ENCODE measurements at places on chromosomes 3 and 15.

DNA sequence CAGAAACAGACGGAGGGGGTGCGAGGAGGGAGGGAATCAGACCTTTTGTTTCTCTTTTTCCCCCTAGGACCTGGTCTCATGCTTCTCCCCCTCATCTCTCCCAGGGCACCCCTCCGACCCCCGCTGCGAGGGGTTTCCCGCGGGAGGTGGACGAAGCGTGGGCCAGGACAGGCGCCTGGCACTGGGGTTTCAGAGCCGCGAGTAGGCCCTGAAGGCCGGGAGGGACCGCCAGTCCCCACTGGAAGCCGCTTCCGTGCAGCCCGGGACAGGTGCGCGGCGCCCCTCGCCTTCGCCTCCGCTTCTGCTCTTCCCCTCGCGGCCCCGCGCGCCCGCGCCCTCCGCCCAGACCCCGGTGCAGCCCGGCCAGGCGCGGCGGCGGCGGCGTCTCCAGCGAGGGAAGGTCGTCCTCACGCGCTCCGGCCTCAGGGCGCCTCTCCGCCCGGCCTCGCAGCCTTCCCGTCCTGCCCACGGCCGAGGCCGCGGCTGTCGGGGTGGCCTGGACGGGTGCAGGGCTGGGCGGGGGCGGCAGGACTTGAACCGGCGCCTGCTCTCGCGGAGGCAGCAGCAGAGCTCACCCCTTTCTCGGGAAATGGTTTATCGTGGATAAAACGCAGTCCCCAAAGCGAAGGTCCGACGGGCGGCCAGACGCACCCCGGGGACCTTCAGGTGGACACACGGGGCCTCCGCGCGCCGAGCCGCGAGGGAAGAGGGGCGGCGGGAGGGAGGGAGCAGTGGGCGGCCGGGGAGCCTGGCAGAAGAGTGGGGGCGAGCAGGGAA is 31.5 kb upstream of the ADAMTS17 start:
- no peak for DNase-seq

DNA sequence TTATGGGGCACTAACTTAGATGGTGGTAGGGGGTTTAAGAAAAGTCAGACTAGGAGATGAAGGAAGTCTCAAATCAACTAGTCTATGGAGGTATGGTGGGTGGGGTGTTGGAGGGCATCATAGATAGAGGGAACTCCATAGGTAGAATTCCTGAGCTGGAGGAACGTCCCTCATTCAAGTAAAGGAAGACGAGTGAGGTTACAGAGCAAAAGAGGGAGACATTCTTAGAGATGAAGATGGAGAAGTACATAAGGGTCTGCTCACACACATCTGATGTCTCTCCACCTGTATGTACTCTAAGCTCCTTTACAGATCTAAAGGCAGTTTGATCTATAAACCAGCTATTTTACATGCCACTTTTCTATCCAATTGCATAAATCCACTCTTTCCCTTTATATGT is 1.4 kb downstream of the PLSCR1 start:
- DNase-seq = no peak

GRCh38 chr3:118472586-118472985 is 562.1 kb downstream of the IGSF11 start:
- no peak for DNase-seq

GRCh38 chr3:123782488-123782887 is 101.6 kb downstream of the MYLK start:
- DNase-seq = no peak

- no peak for DNase-seq
These were observed 87.2 kb downstream of the EBLN2 start for GRCh38 chr3:73148682-73149081.

- no peak for DNase-seq
These were observed 22.1 kb downstream of the ITGA11 start for GRCh38 chr15:68409736-68410370.

Measured in LoVo (cell line).